Activated CD4-positive, alpha-beta T cell treated with anti-CD3 and anti-CD28 coated beads, Interleukin-2, amount 50 U/mL, for 48 hours (primary cell): ENCODE measurements at places on chromosomes 11 and 22.

DNA sequence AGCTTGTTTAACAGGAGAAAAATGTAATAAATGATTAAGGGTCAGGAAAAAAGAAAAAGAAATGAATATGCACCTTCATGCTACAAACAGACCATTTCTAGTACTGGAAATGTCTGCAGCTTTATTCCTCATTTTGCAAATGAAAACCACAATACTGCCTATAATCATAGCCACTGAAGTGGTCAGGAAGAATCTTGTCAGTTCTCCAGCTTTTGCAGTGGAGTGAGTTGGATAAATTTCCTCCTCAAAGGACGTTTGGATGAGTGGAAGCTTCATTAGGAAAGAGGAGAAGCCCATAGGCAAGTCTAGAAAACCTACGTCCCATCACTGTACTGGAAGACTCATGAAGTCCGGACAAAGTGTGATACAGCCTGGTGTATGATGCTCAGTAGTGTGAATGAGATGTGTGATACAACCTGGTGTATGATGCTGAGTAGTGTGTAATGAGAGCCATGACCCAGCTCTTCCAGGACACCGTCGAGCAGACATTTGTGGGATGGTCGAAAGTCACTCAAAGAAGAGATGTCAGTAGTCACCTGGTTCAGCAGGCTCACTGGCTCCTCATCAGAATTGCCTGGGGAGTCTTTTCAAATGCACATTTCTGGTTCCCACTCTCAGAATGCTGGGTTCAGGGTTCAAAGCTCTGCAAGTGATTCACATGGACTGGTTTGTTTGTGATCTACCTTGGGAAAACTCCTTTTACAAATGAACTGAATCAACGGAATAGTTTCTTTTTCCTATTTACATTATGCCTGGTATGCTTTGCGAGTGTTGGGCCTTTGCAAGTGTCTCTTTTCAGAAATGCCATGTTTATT is 101.3 kb downstream of the PDHX start:
- no peak for DNase-seq

- no peak for DNase-seq
Observed at GRCh38 chr11:71582309-71582895, at the start of gene KRTAP5-11. KRTAP5-11 (minus strand) TSS chr11:71582875; CDS start chr11:71582837, 38 bp downstream.

GRCh38 chr11:78731027-78731426 is 156.4 kb upstream of the NARS2 start:
- no peak for DNase-seq

GRCh38 chr11:18650859-18651557 is 16.9 kb upstream of the SPTY2D1 start:
- DNase-seq = peak; percentile 52

DNA sequence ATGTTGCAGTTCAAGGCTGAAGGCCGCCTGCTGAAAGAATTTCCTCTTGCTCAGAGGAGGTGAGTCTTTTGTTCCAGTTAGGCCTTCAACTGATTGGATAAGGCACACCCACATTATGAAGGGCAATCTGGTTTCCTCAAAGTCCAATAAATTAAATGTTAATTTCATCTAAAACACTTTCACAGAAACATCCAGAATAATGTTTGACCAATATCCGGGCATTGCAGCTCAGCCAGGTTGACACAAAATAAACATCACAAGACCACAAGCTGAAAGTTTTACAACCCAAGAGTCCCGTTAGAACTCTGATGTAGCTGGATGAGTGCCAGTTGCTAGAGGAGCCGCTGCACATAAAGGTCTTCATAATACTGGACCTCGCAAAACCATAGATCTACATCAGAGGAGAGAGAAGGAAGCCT is 64.9 kb upstream of the EED start:
- no peak for DNase-seq

- DNase-seq = no peak
Observed at GRCh38 chr11:116658876-116659535, 113.8 kb downstream of the BUD13 start.

GRCh38 chr22:36306227-36306626 is 53.3 kb downstream of the APOL1 start:
- no peak for DNase-seq

GRCh38 chr22:39529487-39529851 is 3.1 kb downstream of the RPS19BP1 start:
- no peak for DNase-seq

DNA sequence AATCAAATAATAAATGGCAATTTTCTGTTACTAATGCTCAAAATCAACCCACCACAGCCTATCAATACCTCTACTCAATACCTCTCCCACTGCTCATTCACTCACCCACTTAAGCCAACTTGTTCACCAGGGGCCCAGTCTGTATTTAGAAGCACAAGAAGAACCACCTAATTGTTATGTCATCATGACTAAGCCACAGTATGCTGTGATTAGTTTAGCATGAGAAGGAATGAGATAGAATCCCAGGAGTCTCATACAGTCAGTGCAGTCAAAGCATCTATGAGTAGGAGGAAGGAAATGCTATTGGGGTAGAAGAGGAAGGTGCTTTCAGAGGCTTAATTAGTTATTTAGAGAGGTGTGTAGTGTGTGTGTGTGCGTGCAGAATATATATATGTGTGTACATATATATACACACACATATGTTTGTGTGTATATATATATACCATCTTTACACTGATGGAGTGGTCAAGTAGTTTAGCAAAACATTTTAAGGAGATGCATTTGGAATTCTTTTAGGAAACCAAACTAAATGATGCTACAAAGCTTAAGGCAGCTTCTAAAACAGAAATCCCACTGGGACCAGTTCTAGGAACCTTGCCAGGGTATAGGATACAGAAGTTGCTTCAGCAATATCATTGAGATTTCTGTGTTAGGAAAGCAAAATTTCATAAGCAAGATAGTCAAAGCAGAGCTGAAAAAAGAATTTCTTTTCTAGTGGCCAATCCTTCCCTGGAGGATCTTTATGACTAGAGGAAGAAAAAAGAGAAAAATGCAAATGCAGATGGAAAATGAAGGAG is 27.5 kb downstream of the KCNA4 start:
- DNase-seq = no peak
